ENCODE measurements at places on chromosomes 12 and 14.

DNA sequence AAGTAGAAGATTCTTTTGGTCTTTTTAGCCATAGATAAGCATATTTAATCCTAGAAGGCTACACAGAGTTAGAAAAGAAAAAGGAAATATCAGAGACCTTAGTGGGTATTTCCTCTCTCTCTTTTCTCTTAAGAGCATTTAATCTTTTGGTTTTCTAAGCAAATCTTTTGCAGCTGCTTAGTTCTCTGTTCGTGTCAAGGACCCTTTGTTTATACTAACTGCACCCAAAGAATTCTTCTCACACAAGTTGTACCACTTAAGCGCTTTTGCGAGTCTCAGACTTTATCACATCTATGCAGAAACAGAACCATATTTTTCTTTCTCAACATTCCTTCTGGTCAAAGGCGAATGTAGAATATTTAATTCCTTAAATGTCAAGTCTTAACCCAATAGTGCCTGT lies 17.9 kb upstream of the NID2 start:
- no peak for DNase-seq

- DNase-seq, result no peak
These were observed 55.6 kb upstream of the PPP2R5C start for GRCh38 chr14:101705733-101706508.

DNA sequence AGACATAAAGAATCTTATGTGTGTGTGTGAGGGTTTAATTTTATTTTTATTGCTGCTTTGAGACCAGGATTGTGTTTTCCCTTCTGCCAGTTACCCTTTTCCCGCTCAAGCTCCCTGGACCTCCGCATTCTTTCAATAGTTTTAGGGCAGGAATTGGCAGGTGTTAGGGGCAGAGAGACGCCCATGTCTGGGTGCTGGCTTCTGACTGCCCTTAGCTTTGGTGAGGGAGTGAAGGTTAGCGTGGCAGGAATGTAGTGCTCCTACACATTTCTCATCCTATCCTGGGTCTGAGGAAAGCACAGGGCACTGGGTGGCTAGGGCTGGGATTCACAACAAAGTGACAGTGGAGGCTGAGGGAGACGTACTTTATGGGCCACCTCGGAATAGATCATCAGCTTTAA lies 428.1 kb downstream of the ZFP36L1 start:
- DNase-seq, result no peak

DNA sequence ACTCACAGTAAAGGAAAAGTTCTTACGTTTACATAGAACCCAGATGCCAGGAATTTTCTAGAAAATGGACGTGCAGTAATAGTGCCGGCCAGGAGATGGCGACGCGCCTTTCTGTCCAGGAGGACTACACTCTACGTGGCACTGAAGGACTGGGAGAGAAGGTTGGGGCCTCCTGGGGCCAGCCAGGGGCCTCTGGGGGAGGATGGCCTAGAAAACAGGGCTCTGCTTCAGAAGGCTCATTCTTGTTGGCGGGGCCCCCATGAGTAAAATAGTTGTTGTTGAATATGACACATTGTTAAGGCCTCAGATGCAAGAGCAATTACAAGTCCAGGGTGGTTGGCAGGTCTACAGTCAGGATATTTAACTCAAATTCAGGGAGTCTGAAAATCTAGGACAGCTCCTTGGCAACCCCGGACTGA lies 120.1 kb upstream of the MAX start:
- DNase-seq, result no peak

GRCh38 chr14:46646796-46647195 lies 4.8 kb downstream of the RPL10L start:
- no peak for DNase-seq

GRCh38 chr12:123054371-123054770 lies 73.9 kb downstream of the ARL6IP4 start:
- no peak for DNase-seq

GRCh38 chr12:27055966-27056365 lies 26.4 kb downstream of the C12orf71 start:
- DNase-seq, result no peak

DNA sequence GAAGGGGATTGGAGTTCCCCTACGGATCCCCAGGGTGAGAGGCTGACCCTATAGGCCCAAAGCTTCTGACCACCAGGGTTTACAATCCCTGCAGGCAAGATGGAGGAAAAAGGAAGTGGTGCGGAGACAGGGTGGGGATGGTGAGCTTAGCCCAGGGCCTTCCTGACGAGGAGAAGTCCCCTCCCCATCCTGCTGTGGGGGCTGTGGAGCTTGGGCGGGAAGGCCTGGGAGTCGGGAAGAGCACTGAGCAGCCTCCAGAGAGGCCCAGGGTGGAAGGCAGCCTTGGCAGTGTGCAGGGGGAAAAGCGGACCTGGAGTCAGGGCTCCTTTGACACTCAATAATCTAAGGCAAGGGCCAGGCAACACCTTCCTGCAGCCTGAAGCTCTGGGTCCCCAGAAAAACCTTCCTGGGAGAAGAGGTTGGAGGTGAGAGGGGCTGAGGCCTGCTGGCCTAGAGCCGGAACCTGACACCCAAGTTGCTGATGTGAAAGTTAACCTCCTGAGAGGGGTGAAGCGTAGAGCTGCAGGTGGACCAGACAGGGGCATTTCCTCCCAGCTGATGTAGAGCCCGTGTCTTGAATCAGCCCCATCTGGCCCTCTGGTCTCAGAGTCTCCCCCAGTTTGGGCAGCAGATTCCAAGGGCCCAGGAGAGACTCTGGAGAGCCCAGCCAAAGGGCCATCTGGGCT lies 6.0 kb downstream of the HDAC7 start:
- DNase-seq, result no peak
